ENCODE measurements at places on chromosomes 12 and 14.

DNA sequence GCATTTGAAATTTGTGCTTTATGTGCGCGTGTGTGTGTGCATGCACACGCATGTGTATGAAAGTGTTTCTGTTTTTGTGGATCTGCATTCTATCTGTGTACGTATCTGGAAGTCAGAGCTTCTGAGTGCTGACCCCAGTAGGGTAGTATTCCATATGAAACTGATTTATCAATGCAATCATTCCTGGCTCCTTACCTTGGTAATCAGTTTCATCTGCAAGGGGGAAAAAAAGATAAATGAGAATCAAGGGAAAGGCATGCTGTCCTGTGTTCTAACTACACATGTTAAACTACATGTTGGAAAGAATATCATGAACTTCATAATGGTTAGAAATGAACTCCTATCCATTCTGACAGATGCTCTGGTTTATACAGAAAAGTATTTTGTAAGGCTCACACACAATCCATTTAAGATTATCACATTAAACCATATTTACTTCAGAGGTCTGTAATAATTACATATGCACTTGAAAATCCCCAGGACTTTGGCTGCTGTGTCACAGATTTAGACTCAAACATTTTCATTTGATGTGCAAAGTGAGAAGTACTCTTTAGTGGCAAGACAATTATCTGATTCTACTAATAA is 276.1 kb upstream of the LMO3 start:
- H3K4me3 ChIP-seq: no peak overlapping the region
- H3K27ac ChIP-seq: no peak overlapping the region
- H3K4me1 ChIP-seq: no peaks in the 10 kb centered on the region
- H3K27me3 ChIP-seq: no peaks in the 10 kb centered on the region

GRCh38 chr12:110253176-110253575 is 27.9 kb upstream of the ATP2A2 start:
- no peaks in the 10 kb centered on the region for H3K36me3 ChIP-seq
- H3K27me3 ChIP-seq: no peaks in the 10 kb centered on the region
- no peaks in the 10 kb centered on the region for H3K4me1 ChIP-seq

- no peak overlapping the region for H3K27ac ChIP-seq
- DNase-seq: no peak
- no peaks in the 10 kb centered on the region for H3K36me3 ChIP-seq
- H3K4me3 ChIP-seq: no peak overlapping the region
- peaks cover 20% of the 10 kb centered on the region for H3K27me3 ChIP-seq
- H3K4me1 ChIP-seq: no peaks in the 10 kb centered on the region
Observed at GRCh38 chr14:104339829-104340228, 201.4 kb downstream of the KIF26A start.

DNA sequence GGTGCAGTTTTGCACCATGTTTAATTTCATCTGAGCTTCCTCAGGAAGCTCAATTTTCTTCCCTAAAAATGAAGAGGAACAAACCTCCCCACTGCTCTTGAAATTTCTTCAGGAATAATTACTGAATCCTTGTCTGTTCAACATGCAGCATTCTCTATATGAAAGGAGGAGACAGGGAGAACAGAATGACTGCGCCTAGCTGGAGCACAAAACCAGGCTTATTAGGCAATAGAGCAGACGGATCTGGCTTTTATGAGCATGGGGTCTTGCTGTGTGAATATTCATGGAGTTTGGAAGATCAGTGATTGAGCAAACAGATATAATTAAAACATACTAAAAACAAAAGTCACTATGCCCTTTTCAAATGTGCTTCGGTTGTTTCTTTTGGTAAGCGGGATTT is 148.1 kb downstream of the SUDS3 start:
- DNase-seq: no peak
- H3K27me3 ChIP-seq: no peaks in the 10 kb centered on the region
- H3K4me1 ChIP-seq: no peaks in the 10 kb centered on the region
- H3K36me3 ChIP-seq: no peaks in the 10 kb centered on the region
- no peak overlapping the region for H3K4me3 ChIP-seq

DNA sequence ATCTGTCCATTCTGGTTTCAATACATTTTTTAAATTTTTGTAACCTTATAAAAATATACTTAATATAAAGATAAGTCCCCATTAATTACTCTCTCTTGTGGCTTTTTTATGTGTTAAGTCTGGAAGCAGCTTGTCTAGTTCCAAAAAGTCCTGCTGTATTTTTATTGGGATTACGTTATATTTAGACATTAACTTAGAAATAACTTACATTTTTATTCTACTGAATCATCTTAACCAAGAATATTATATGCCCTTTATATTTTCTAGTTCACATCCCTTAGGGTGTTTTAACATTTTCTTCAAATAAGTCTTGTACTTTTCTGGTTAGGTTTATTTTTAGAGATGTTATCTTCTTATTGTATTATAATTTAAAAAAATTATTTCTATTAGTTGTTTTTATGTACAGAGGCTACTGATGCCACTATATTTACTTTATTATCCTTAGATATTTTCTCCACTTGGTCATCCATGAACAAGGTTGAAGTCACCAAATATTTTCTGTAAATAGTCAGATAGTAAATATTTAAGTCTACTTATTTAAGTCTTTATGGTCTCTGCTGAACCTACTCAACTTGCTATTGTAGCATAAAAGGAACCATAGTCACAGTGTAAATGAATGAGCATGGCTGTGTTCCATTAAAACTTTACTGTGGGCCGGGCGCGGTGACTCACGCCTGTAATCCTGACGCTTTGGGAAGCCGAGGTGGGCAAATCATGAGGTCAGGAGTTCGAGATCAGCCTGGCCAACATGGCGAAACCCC is 132.4 kb upstream of the NEDD1 start:
- no peak for DNase-seq
- H3K36me3 ChIP-seq: no peaks in the 10 kb centered on the region
- no peaks in the 10 kb centered on the region for H3K4me1 ChIP-seq
- no peak overlapping the region for H3K27ac ChIP-seq
- H3K27me3 ChIP-seq: no peaks in the 10 kb centered on the region

DNA sequence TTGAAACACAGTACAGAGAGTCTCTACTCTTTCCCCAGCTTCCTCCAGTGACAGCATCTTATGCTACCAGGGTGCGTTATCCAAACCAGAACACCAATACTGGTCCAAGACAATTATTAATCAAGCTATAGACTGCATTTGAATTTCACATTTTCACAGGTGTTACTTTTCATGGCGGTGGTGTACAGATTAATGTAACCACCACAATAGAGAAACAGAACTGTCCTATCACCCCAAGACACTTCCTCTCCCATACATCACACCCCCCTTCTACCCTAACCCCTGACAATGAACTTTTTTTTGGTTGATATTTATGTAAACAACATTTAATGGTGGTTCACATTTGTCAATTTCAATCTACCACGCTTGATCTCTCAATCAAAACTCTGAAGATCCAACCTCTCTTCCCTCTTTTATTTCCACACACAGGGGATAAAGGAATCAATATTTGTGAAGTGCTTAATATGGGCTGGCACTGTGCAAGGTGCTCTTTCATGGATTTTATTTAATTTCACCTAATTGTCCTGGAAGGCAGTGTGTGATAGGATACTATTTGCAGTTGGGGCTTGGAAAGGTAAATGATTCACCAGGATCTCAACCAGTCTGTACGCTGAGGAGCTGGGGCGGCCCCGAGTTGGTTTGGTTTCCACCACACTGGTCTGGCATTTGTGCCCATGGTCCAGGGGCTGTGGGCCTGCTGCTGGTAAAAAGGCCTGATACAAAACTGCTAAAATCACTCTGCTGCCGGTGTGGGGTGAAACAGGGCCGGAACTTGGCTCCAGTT is 54.6 kb upstream of the DICER1 start:
- no peak overlapping the region for H3K4me3 ChIP-seq
- peaks cover 6% of the 10 kb centered on the region for H3K27me3 ChIP-seq
- no peaks in the 10 kb centered on the region for H3K4me1 ChIP-seq
- DNase-seq: no peak
- no peaks in the 10 kb centered on the region for H3K36me3 ChIP-seq
- H3K27ac ChIP-seq: no peak overlapping the region

GRCh38 chr12:132444957-132445883 is 44.7 kb upstream of the FBRSL1 start:
- DNase-seq: peak; percentile 88
- H3K36me3 ChIP-seq: peaks cover 2% of the 10 kb centered on the region
- H3K27ac ChIP-seq: peak overlapping the region; percentile 99

Data from activated CD4-positive, alpha-beta memory T cell treated with anti-CD3 and anti-CD28 coated beads, Interleukin-2, amount 10 ng/mL, durations not matched to agents 7 days and 5 days (primary cell).